GM13976 (cell line): ENCODE measurements at places on chromosomes 11 and 22.

GRCh38 chr22:43838161-43838560 is 24.2 kb downstream of the SULT4A1 start:
- no peak for DNase-seq

- no peak for DNase-seq
Measured at GRCh38 chr11:16749666-16750065, 11.2 kb downstream of the C11orf58 start.

DNA sequence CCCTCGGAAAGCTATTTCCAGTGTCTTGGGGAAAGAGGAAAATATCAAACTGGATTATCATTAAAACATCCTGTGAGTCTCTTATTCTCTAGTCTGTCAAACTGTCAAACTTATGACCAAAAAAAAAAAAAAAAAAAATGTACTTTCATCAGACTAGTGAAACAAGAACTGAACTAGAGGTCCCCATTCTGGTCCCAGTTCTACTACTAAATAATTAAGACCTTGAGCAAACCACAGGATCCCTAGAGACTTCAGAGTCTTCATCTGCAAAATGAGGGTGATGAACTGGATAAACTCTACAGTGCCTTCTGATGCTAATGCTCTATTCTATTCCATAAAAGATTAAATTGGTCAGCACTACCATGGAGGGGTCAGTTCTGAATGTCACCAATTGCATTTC is 105.8 kb downstream of the SERGEF start:
- no peak for DNase-seq

DNA sequence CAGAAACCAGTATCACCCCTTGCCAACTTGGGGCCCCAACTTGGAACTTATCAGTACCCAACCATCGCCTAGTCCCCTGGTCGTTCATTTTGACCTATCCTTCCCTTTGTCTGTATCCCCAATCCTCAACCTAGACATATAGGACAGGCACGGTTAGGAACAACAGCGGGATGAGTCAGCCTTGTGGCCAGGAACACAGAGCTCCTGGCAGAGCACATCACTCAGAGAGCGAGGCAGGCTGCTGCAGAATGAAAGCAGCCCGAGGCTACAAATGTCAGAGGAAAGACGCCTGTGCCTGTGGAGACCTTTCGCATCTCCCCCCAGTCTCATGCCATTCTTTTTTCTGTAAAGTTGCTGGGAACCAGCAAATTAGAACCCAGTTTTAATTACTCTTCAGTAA is 14.6 kb downstream of the DKK3 start:
- DNase-seq, result no peak

- no peak for DNase-seq
Measured at GRCh38 chr11:44652901-44653644, 73.7 kb upstream of the TSPAN18 start.

GRCh38 chr22:25929321-25929878 is 187.4 kb downstream of the MYO18B start:
- DNase-seq, result no peak

DNA sequence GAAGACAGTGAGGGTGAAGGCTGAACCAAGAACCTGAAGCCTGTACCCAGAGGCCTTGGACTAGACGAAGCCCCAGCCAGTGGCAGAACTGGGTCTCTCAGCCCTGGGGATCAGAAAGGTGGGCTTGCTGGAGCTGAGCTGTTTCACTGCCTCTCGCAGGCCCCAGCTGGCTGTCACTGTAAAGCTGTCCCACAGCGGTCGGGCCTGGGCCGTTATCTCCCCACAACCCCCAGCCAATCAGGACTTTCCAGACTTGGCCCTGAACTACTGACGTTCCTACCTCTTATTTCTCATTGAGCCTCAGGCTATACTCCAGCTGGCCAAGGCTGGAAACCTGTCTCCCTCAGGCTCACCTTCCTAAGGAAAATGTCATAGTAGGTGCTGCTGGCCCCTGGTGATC is 4.1 kb downstream of the PPP1CA start:
- no peak for DNase-seq

GRCh38 chr11:111193924-111194490 is 51.5 kb upstream of the POU2AF2 start:
- DNase-seq, result no peak

- DNase-seq, result peak; percentile 12
Measured at GRCh38 chr22:48954781-48955311, 872.8 kb downstream of the BRD1 start.

- no peak for DNase-seq
Measured at GRCh38 chr11:120467627-120468026, 43.9 kb upstream of the GRIK4 start.

DNA sequence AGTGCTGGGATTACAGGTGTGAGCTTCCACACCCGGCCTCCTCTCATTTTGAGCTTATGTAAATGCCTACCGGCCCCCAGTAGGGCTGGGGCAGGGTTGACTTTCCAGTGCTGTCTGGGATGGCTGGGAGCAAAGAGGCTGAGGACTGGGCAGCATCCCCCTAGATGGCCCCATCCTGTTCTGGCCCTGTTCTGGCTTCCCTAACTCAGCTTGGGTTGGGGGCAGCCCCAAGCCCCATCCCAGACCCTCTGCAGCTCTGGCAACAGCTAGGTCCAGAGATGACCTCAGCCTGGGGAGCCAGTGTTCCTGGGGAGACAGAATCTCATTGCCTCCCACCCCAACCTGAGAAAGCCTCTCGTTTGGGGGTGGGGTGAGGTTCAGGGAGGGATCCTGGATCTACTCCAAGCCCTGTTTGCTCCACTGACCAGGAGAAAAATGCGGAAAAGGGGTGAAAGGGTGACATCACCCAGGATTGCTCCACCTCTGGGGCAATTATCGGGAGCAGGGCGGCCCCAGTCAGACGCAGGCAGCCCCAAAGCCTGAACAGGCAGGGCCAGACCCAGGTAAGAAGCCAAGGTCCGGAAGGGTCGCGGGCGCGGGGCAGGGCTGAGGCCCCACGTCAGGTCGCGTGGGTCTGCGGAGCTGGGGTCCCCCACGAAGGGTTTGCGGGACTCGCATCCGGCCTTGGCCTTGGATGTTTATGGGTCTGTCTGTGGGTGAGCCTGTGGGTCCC is at the start of gene PNPLA2:
TSS of gene PNPLA2 (plus strand) at position 519 of the 733 bp plus-strand sequence. CDS start 805 bp downstream, outside the sequence.
- DNase-seq, result no peak

DNA sequence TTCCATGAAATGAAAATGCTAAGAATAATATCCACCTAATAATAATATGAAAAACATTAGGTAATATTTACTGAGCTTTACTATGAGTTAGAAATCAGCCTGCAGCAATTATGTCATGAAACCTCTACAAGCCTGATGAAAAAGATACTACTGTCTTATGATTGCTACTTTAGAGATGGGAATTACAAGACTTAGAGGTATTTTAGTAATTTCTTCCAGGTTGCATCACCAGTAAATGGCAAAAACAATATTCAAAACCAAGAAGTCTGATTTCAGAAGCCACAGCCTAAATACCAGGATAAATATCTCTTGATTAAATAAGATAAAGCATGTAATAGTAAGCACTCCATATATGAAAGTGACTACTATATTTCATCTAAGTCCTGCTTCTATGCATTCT is 13.8 kb downstream of the OR5B21 start:
- DNase-seq, result no peak

GRCh38 chr11:73536961-73537360 is 61.0 kb downstream of the FAM168A start:
- no peak for DNase-seq

GRCh38 chr11:36006556-36006955 is 62.7 kb downstream of the LDLRAD3 start:
- no peak for DNase-seq

GRCh38 chr11:60925868-60926267 is 1.6 kb downstream of the TMEM132A start:
- peak; percentile 38 for DNase-seq

GRCh38 chr11:65919573-65920371 is 546 bp downstream of the DRAP1 start:
- DNase-seq, result peak; percentile 80

DNA sequence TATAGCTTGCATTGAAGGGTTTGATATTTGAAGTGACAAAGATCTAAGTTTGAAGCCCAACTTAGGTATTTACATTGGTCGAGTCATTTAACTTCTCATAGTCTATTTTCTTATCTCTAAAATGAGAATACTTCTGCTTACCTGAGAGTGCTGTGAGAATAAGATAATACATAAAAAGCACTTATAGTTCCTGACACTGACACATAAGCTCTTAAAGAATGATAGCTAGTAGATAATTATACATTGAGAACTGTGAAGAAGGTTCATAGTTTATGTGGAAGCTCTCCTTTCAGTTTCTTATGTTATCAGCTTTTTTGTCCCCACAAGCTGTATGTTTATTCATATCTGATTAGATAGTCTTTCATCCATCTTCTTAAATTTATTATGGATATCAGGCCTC is 4.8 kb downstream of the PPME1 start:
- DNase-seq, result no peak

- no peak for DNase-seq
Measured at GRCh38 chr11:106986261-106986660, 32.0 kb downstream of the GUCY1A2 start.

DNA sequence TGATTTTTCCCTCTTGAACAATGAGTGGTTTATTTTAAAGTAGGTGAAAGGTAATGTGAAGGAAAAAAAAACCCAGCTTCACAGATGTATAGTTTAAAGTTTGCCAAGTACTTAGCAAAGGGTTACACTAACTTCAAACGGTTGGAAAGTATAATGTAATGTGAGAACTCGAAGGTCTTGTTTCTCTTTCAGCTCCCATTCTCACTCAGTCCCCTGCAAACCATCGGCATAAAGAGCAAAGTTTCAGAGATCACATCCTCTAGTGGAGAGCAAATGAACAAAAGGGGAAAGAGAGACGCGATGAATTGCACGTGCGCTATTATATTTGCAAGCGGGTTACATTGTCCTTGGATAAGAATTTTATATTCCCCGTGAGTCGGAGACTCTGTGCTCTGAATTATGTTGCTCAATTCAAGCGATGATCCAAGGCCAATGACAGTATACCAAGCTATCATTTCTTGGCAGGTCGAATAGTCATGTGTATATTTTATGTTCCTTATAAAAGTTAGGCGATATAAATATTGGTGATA is 37.6 kb upstream of the BIRC3 start:
- peak; percentile 70 for DNase-seq
